Aorta (tissue), 5 donors: ENCODE measurements at places on chromosomes 3 and 15. TPM values are rescaled to one million over a fixed set of nuclear protein-coding genes. Genes with fewer than 3 reads are reported as not detected.

- DNase-seq = no peak
These were observed 36.7 kb downstream of the CMTM7 start for GRCh38 chr3:32428092-32429068.

GRCh38 chr3:134326760-134327593 lies 47.3 kb downstream of the AMOTL2 start:
- no peak for DNase-seq

LRRN1 gene
- 6.6 TPM for total RNA-seq

ARGFX gene
- total RNA-seq = not detected

GRCh38 chr15:87949151-87949574 lies 307.4 kb downstream of the NTRK3 start:
- no peak for DNase-seq

GRCh38 chr3:64295594-64295993 lies 70.3 kb upstream of the PRICKLE2 start:
- DNase-seq = no peak

ADAMTS7 gene
- total RNA-seq = 23.9 TPM
